ENCODE measurements at places on chromosomes 12 and 14.

- DNase-seq, result no peak
Observed at GRCh38 chr12:85155791-85156190, 119.6 kb downstream of the LRRIQ1 start.

DNA sequence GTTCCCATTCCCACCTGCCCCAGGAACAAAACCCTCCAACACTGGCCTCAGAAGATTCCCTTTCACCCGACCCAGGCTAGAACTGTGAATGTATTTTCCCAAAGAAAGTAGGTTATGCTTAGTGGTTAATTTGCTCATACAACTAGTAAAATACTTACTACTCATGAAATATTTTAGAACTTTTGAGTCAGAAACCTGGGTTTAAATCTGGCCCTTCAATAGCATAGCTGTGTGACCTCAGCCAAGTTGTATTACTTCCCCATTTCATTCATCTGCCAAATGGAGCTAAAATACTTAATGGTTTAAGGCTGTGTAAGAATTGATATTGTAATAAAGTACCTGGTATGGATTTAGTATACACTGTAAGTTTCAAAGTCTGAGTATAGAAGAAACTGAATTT lies 69.1 kb upstream of the DNM1L start:
- DNase-seq, result no peak

- no peak for DNase-seq
Observed at GRCh38 chr12:57215668-57216013, 953 bp upstream of the NXPH4 start.

DNA sequence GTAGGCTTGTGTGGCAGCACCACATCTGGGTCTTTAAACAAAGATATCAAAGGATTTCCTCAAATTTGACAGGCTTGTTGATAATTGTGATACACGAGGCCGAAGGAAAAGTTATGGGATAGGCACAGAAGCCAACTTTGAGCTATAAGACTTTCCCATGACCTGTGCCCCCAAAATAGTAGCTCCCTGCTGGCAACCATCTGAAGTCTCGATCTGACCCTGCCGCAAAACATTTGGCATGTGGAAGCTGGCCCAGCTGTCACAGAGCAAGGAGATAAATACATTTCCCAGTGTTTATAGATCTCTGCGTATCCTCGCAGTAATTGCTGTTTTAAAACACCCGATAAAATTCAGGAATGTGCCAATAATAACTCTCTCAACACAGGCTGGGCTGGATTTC lies 26.4 kb upstream of the RGS6 start:
- DNase-seq, result no peak

DNA sequence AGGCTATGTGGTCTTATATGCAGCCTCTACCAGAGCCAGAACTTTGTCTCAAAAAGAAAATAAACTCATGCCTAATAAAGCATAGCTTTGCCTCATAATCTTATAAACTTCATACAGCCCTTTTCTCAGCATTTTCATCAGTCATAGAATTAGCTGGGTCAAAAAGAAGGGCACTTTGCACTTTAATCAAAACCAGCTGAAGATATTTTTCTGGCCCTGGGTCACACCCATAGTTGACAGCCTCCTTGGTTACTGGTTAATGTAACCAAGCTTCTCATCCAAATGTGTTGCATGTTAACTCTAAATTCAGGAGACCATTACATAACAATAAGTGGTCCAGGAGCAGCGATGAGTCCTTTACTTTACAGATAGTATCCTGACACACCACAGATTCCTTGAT lies 558.2 kb downstream of the FLRT2 start:
- no peak for DNase-seq

GRCh38 chr12:120678572-120678971 lies 8.4 kb upstream of the MLEC start:
- no peak for DNase-seq

DNA sequence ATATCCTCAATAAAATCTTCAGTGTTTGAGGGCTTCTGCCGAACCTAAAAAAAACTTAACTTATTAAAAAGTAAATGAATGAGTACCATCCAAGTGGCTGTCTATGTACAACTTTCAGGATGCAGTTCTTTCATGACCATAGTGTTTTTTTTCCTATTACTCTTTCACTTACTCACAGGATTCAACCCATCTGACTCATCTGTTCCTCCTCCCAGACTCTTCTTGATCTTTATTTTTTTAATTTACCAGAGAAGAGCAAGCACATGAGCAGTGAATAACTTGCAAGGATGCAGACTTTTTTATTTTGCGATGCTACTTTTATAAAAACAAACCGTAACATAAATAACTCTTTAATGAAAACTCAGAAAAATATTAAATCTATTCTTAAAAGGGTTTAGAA lies 24.5 kb downstream of the RECQL start:
- DNase-seq, result no peak

GRCh38 chr12:105090361-105090760 lies 6.1 kb upstream of the ALDH1L2 start:
- DNase-seq, result no peak

GRCh38 chr12:84638811-84639368 lies 273.7 kb downstream of the SLC6A15 start:
- no peak for DNase-seq

DNA sequence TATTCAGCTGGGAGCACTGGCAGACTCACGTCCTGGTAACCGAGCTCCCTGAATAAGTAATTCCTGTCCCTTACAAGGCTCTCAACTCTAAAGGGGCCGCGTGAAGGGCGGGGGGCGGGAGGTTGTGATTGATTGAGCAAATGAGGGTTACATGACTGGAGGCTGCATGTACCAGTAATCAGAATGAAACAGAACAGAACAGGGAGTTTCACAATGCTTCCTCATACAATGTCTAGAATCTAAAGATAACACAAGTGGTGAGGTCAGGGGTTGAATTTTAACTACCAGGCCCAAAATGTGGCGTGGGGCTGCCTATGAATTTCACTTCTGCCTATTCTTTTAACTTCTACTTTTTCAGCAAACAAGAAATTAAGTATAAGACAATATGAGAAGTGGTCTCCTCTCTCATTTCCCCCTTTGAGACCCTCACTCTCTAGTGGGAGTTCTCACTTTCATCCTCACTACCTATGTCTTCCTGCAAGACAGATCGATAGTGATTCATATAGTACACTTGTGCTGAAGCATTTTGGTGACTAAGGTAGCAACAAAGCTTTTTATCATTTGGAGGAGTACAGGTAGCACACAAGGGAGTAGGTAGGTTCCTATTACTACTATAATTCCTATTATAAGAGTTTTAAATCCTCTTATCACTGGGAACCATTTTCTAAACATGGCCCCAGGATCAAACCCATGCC lies 239.8 kb downstream of the KTN1 start:
- no peak for DNase-seq

GRCh38 chr12:11545484-11546330 lies 103.8 kb upstream of the ETV6 start:
- DNase-seq, result peak; percentile 57

- peak; percentile 78 for DNase-seq
Observed at GRCh38 chr14:91286530-91286937, 42.0 kb upstream of the GPR68 start.

DNA sequence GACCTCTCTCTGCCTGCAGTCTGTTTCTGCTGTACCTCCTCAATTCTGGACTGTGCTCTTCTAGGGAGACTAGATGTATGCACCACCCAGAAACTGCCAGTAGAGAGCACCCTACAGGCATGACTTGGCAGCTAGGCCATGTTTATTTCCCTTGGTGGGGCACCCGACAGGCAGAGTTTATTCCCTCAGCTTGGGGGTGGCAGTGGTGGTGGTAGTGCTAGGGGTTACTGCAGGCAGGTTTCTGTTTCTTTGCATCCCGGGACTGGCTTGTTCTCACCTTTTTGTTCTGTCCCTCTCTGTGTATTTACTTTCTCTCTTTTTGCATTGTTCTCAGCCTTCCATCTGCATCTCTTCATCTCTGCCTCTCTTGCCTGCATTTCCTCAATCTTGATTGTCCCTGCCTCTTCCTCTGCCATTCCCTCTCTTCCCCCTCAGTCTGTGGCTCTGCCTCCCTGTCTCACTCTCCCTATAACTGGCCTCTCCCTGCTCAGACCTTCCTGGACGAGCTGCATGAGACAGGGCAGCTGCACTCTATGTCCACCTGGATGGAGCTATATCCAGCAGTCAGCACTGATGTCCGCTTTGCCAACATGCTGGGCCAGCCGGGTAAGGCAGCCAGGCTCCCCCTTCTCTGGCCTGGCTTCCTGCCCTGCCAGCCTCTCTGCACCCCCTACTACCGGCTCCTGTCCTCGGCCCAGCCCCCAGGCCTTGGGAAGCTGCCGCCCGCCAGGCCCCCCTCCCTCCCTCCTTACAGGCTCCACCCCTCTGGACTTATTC lies 13.8 kb downstream of the PRPF40B start:
- peak; percentile 44 for DNase-seq

DNA sequence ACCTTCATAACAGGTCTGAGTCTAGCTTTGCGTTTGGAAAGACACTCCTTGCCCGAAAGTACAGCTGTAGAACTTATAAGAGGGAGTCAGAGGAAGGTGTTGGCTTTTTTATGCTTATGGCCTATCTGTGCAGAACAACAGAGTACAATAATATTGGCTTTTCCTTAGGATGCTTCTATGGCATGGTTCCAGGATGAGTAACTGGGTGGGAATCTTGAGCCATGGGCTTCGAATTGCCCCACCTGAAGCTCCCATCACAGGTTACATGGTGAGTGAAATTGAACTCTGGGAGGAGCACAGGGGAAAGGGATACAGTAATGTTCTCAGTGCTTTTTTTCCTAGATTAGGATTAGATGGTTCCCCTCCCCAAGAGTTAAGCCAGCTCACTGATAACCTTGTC lies 13.0 kb downstream of the PARP2 start:
- DNase-seq, result no peak
